Right ventricle myocardium inferior (tissue), 1 donor: ENCODE measurements at places on chromosomes 16 and 17. TPM values are rescaled to one million over a fixed set of nuclear protein-coding genes. Genes with fewer than 3 reads are reported as not detected.

The P2RX5 gene
- total RNA-seq = 19.4 TPM

The SMIM36 gene
- not detected for total RNA-seq

The GLP2R gene
- 0.24 TPM for total RNA-seq

The ENPP7 gene
- total RNA-seq = not detected

The KRT26 gene
- not detected for total RNA-seq

The MYH3 gene
- total RNA-seq = 0.43 TPM
